Calu3 (cell line): ENCODE measurements at places on chromosomes 4 and X.
A peak's percentile ranks its signal among the peaks of the same experiment; 100 is the strongest.

DNA sequence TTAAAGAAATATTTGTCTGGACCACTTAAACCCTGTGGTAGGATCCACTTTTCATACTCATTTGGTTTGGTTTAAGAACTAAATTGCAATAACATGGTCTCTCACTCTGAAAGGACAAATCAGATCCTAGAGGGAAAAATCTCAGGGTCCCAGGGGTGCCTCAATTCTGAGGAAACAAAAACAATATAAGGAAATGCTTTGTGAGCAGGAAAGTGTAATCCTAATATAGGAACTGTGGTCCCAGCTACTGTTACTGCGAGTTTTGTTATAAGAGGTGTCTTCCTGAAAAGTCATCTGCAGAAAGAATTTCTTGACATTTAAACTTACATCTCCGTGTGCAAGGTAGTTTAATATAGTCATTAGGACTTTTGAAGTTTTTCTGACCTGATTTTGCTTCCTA lies 420.1 kb upstream of the LCORL start:
- DNase-seq = no peak

- DNase-seq = no peak
Observed at GRCh38 chr4:19971829-19972228, 279.9 kb upstream of the SLIT2 start.

GRCh38 chr4:4884611-4885010 lies 25.1 kb downstream of the MSX1 start:
- DNase-seq = no peak

DNA sequence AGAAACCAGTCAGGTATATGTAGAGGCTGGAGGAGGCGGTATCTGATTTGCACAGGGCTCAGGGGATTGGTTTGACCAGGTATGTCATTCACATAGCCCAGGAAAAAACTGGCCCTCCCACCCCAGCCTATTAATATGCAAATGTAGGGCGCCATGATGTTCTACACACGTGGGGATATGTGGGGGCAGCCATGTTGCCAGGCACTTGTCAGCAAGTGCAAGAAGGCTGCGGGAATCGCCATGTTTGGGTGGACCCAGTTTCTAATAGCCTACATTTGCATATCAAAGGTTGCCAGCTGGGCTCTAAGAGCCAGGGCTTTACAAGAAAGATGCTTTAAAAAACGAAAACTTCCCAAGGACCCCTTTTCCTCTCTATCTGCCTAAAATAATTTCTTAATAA lies 335.1 kb downstream of the SMARCA1 start:
- DNase-seq = no peak

DNA sequence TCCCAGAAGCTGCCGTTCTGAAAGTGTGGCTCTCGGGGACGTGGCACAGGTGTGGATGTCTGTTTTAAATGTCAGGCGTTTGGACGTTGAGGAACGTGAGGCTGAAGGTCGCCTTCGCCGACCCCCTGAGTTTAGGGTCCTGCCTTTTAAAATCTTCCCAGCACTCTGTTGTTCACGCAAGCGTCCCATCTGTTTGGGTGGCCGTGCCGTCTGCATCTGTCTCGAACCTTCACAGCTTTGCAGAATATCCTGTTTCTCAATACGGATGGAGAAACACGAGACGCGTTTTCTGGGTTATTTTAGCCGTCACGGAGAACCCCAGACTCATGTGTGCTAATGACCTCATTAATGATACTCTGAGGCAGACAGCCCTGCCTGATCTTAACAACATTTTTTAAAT lies 31.5 kb downstream of the SHOX start:
- no peak for DNase-seq

DNA sequence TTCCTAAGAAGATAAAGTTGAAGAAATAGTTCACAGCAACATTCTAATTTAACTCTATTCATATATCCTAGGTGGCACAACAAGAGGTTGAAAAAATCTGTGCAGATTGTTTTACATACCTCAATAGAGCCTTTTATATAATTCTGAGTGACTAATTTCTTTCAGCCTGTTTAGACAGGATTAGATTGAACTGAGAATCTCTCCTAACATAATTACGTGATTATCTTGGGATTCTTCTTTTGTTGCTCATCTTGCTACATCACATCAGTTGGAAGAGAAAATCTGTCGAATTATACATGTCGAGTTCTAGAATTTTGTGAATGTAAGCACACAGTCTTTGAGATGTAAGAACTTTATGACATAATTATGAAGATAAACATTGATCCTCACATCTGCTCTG lies 1873.7 kb upstream of the IGFBP7 start:
- DNase-seq = no peak

DNA sequence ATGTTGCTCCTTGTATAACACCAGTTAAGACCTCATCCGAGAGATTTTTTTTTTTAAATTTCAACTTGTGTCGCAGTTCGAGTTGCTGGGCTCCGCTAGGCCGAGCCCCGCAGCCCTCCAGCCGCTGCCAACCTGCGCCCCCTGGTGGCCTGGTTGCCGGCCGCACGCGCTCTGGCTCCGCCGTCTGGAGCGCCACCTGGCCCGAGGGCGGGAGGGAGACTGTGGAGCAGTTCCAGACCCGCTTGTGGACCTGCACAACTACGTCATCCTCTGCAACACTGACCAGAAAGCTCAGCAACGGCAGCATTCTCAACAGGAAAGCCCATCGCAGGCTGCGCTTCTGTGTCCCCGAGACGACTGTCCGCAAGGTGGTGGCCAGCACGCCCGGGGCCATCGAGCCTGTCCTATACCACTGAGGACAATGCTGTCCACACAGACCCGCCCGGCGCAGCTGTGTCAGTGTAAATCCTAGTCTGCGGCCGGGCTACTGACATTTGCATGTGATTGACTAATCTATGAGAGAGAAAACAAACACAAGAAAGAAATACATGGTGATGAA lies 39.1 kb downstream of the ARL9 start:
- peak; percentile 92 for DNase-seq

DNA sequence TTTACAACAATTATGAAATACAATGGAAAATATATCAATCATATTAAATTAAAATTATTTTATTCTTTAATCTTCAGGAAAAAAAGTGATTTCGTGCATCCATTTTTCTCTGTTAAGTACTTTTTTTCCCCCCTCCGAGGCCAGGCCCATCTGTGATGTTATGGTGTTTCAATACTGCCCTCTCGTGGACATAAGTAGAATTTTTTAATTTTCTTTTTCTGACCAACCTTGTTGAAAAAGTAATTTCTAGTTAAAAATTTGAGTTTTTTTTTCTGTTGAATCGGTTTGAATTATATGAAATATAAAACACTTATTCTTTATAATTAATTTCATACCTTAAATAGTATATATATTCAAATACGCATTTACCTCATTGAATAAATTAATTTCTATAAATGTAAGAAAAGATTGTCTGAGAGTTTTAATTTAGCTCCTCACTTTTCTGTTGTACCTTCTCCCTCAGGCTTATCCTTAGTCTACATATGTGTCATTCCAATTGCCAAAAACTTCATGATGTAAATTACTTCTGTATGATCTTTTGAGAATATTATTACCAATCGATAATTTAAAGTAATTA lies 175.8 kb upstream of the TECRL start:
- DNase-seq = no peak

DNA sequence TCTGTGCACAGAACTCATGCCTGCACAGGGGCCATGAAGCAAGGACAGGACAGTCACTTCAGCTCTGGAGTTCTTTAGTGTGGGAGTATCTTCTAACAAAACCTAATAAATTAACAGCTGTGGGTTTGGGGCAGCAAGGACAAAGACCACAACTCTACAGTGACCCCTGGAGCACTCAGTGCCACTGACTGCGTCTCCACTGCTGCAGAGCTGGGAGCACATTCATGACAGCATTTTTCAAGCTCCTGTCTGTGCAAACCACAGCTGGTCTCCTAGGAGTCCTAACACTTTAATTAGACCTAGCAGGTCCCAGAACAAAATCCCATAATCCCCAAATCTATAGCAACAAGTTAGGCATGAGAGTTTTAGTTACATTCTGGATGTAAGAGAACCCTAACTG lies 76.5 kb downstream of the RTL9 start:
- DNase-seq = no peak
